AML-193 (cell line): ENCODE measurements at places on chromosomes 6 and 20.

GRCh38 chr6:106724848-106725247, 95.5 kb downstream of the QRSL1 start:
- DNase-seq = no peak

DNA sequence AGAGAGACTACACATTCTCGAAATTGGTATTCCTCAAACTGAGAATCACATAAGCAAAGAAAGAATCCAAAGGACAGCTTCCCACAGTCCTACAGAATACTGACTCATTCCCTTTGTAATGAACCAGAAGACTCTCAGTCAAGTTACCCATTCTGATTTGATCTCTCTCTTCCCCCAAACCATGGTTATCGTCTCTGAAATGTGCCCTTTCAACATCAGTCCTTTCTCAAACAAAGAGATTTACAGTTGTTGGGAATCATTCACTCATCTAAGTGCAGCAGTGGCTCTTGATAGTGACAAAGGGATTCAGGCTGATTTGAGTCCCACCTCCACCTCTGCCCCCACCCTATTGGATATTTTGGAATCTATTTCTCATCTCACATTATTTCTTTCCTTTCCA, 15.0 kb upstream of the RSPO3 start:
- no peak for DNase-seq

GRCh38 chr6:75563032-75563431, 38.6 kb upstream of the SENP6 start:
- peak; percentile 50 for DNase-seq

DNA sequence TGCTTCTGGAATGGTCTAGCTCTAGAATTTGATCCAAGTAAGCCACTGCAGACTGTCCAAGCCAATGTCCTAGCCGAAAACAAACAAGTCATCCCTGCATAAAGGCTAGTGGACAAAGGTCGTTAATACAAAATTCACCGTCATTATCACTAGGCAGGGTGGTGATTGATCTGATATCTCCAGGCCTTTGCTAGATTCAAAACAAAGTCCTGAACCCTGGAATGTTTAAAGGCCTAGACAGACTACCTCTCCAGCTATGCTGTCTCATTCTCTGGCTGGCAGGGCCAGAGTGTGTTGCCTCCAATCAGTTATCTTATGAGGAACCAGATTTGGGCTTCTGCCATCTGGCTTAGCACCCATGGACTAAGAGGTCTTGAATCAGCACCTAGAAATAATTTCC, 38.3 kb downstream of the MAP7 start:
- DNase-seq = no peak

DNA sequence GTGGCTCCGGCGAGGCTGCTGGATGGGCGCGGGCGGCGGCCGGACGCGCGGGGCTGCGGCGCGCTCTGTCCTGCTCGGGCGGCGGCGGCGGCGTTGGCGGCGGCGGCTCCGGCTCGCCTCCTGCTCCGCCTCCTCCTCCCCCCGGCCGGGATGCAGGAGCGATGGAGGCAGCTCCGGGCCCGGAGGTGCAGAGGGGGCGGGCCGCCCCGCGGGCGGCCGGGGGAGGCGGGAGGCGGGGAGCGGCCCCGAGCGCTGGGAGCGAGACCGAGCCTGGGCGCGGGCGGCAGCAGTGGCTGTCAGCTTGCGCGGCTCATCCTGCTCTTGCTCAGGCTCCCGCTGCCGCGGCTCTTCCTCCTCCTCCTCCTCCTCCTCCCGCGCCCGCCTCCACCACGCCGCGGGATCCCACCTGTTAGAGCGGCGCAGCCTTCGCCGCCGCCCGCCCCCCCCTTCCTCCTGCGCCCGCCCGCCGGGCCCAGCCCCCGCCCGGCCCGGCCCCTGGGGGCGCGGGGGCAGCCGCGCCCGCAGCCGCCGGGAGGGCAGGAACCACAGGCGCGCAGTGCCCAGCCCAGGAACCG, at the start of gene NOL4L:
Gene NOL4L (minus strand): TSS at position 323 of the 575 bp plus-strand sequence. CDS start 443 bp downstream, outside the sequence.
- DNase-seq = peak; percentile 8

DNA sequence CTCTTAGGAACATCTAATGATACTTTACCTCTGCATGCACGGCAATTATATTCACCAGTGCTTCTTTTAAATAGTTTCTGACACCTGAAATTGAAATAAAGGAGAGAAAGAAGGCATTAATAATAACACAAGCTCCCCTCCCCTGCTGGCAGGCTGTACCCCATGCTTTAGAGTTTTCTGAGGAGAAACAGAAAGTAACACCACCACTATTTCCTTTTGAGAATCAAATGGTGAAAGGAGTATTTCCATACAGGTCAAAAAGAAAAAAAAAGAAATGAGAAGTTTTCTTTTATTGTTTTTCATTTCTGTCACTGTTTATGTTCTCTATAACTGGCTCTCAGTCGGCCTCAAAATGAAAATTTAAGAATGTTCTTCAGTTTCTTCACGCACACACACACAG, 108.1 kb downstream of the IRF4 start:
- no peak for DNase-seq

DNA sequence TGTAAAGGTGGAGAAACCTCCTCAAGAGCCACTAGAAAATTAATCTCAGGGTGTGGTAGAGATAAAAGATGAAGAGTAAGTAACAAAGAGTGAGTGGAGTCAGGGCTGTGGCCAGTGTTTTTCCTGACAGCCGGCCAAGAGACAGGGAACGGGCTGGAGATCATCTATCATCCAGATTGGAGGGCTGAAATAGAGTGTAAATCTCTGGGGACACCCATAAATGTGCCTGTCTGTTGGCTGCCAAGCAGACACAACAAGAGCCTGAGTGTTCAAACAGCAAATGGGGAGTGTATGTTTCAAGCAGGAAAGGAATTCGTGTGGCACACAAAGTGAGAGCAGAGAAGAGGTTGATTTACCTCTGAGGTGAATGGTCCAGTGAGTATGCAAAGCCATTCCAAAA, 326.4 kb upstream of the KHDRBS2 start:
- DNase-seq = no peak

DNA sequence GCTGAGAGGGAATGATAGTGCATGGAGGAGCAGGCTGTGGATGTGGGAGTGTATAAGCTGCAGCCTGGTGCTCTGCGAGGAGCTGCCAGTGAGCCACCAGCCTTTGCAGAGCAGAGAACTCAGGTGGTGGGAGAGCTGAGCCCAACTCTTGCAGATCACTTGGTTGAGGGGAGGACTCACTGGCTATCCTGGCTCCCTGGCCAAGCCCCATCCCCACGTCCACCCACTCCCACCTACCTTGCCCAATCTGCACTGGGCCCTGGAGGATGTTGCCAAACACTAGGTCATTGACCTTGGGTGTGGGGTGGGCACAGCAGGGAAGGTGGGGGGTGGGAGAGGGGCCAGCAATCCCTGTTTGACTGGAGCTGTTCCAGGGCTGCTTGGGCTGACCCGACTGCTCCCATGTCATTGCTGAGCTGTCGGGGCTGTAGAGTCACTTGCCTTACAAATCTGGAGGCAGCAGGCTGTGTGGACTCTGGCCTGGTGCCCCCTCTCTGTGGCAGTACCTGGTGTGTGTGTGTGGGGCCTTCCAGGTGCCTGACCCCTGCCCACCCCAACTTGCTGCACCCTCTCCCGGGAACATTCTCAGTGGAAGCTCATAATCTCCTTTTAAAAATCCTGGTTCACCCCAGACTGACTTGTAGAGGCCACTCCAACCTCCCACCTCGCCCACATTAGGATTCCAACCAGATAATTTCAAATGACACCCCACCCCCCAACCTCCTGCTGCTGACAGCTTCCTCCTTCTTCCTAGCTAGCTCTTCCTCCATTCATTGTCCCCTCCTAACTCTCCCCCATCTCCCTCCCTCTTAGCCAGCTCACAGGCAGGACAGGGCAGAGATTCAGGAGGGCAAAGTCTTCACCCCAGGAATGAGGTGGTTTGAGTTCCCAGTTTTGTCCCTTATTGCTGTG, 162.3 kb downstream of the MRPL14 start:
- DNase-seq = no peak

GRCh38 chr6:160462551-160463109, 114.5 kb downstream of the SLC22A3 start:
- peak; percentile 73 for DNase-seq

GRCh38 chr6:35484921-35485392, 11.9 kb downstream of the TEAD3 start:
- no peak for DNase-seq

DNA sequence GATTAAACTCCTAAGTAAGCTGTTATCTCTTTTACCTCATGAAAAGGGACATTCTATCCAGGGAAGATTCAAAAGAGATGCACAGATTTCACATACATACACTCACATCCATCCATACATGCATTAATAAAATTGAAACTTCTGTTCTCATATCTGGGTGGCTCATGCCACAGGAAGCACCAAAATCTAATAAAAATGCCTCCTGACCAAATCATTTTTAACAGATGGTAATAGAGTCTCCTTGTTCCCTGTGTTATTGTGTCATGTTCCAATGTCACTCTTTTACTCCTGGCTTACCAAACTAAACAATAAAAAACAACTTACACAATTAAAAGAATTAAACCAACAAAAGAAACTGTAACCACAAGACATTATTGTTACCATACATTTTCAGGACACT, 742.1 kb upstream of the MANEA start:
- DNase-seq = no peak

GRCh38 chr6:137823826-137824555, 43.1 kb upstream of the TNFAIP3 start:
- DNase-seq = peak; percentile 92

DNA sequence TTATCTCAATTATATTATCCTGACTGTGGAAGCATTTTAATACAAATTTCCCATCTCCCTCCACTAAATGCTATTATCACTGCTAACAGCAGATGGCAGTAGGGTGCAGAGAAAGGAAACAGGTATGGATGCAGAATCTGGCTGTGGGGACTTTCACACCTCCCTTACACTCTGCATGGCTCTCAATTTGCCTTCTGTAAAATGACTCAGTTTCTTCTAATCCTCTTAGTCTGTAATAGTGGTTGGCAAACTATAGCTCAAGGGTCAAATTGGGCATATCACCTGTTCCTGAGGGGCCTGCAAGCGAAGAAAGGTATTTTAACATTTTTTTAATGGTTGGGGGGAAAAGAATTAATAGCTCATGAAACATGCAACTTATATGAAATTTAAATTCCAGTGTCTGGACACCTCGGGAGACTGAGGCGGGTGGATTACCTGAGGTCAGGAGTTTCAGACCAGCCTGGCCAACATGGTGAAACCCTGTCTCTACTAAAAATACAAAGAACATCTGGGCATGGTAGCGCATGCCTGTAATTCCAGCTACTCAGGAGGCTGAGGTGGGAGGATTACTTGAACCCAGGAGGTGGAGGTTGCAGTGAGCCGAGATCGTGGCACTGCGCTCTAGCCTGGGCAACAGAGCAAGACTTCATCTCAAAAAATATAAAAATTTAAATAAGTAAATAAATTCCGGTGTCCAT, 83.5 kb downstream of the ZMYND8 start:
- peak; percentile 37 for DNase-seq

- DNase-seq = no peak
These were observed 58.1 kb downstream of the L3MBTL3 start for GRCh38 chr6:130076512-130076911.

- DNase-seq = no peak
These were observed 7.7 kb upstream of the BACH2 start for GRCh38 chr6:90304308-90304707.

DNA sequence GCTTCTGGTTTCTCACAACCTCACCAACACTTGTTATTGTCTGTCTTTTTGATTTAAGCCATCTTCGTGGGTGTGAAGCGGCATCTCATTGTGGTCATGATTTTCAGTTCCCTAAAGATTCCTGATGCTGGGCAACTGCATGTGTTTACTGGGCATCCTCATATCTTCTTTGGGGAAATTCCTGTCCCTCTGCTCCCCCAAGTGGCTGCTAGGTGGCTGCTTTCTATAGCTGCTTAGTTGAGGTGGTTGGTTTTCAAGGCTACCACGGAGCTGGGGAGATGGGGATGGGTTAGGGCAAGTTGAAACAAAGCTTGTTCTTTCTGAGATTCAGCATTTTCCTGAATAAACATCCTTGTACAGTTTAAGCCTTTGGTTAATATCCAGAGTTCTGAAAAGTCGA, 403.9 kb upstream of the SULF2 start:
- DNase-seq = no peak

DNA sequence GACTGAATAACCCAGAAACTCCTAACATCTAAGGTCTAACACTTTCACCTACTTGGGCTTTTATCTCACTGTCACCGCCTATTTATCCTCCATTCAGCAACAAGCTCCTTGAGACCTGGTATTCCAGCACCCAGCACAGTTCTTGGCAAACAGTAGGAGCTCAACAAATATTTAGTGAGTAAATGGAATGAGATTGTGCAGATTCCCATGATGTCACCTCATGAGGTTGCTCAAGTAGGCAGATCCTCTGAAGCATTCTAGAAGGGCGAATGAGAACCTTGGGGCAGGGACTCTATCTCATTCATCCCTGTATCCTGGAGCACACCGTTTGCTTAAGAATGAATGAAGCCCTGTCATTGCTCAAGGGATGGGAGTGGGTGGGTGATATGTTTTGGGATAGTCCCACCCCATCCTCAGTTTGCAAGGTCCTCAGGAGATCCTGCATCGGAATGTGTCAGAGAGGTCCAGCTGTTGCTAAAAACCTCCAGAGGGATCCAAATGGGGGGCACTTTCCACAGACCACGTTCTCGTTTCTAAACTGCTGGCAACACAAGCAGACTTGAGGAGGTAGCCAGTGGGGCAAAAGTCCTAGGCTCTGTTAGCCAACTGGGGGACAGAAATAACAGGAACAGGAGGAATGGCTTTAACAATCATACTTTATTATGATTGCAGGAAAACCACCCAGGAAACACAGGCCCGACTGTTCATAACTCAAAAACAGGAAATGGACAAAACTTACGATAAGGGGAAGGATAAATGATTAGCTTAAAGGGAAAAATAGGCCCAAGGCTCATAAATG, 42.0 kb downstream of the EDN1 start:
- no peak for DNase-seq

- DNase-seq = peak; percentile 95
These were observed 161.4 kb downstream of the LY86 start for GRCh38 chr6:6749702-6750491.

DNA sequence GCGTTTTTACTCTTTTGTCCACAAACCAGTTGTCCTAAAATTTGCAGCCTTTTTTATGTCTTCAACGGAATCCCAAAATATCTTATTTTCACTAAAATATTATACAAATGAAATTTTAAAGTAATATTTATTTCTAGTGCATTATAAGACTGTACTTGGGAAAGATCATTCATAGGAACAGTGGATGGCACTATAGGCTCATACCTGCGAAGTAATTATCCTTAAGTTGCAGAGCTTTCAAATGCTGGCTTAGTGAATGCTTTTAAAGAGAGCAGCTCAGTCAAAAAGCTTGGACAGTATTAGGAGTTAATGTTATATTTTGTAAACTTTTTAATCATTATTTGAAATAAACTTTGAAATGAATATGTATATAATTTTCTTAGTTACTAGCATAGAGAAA, 254.9 kb downstream of the CDKAL1 start:
- DNase-seq = no peak
